ENCODE measurements at places on chromosomes 1 and 21. TPM values are rescaled to one million over a fixed set of nuclear protein-coding genes. Genes with fewer than 3 reads are reported as not detected.

Gene C1orf226
- 0.10 TPM for polyA plus RNA-seq

Gene ZMYND12
- polyA plus RNA-seq = 0.03 TPM

Gene ANGPTL7
- not detected for polyA plus RNA-seq

Gene CLDN17
- polyA plus RNA-seq = not detected

Gene PGLYRP3
- polyA plus RNA-seq = not detected

Gene RNU1-3
- polyA plus RNA-seq = not detected

All from IMR-90 (cell line).